ENCODE measurements at places on chromosomes 1 and 21.

DNA sequence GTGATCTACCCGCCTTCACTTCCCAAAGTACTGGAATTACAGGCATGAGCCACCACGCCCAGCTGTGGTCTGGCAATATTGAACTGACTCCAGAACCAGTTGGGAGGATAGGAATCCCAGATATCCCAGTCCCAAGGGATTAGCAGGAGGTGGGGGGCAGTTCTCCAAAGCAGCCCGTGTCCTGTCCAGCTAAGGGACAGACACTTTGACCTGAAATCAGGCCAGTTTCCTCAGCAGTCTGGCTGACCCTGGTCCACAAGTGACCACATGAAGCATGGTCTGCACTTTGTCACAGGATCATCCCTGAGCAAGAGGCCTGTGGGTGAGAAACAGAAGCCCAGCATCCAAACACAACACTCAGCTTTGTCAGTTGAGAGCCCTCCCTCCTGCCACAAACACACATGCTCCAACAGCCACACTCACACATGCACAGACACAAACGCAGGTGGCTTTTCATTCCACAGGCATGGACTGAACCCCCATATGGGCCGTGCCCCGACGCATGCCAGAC, 2.7 kb upstream of the FDPS start:
- DNase-seq, result no peak

- DNase-seq, result no peak
These were observed 496.9 kb upstream of the CAMK1G start for GRCh38 chr1:209086486-209087192.

DNA sequence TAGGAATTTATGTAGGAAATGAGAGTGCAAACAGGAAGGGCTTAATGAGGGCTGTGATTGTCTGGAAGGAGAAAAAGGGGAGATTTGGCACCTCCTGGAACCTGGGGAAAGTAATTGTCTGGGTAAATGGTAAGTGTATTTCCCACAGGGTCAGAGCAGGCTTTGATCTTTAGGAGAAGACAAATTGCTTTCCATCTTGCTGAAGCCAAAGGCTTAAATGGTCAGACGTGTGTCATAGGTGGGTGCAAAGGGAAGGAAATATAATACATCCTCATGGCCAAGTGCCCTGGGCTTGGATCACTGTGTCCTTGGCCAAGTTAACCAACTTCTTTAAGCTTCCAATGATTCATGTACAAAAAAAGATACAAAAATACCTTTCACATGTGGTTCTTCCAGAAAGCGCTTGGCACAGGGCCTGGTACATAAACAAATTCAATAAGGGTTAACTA, 1.3 kb upstream of the DUSP23 start:
- no peak for DNase-seq

DNA sequence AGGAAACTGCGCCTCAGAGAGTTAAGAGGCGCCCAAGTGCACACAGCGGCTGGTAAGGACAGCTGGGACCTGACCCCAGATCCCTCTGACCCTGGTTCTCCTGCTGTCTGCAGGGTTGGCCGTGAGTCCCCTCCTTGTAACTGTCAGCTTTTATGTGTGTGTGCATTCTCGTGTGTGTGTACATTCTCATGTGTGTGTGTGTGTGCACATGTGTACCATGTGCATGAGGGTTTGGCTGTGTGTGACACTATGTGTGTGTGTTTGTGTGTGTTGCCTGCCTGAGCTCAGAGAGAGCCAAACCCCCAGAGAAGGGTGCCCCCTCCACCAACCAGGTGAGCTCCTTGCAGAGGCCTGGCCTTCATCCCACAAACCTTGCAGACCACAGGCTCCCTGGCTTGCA, 25.9 kb upstream of the EFHD2 start:
- DNase-seq, result no peak

DNA sequence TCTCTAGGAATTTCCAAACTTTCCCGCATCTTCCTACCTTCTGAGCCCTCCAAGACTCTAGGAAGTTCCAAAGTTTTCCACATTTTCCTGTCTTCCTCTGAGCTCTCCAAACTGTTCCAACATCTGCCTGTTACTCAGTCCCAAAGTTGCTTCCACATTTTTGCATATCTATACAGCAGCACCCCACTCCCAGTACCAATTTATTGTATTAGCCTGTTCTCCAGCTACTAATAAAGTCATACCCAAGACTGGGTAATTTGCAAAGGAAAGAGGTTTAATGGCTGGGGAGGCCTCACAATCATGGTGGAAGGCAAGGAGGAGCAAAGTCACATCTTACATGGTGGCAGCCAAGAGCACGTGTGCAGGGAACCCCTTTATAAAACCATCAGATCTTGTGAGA, 82.9 kb upstream of the DSCAM start:
- no peak for DNase-seq

DNA sequence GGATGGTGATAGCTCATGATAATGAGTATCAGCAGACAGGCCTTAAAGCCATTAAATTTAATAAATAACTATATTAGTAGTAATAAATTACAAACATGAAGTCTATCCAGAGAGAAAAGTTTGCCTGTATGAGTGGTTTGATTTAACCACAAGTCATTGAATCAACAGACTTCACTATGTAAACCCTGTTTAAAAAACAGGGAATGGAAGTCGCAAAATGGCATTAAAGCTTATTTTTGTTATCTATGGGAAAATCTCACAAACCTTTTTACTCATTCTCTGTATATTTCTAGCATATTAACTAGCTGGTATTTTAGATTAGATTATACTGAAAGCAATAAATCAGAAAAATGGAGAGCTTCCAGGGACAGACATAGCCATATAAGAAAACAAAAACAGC, 45.3 kb downstream of the SASS6 start:
- no peak for DNase-seq

DNA sequence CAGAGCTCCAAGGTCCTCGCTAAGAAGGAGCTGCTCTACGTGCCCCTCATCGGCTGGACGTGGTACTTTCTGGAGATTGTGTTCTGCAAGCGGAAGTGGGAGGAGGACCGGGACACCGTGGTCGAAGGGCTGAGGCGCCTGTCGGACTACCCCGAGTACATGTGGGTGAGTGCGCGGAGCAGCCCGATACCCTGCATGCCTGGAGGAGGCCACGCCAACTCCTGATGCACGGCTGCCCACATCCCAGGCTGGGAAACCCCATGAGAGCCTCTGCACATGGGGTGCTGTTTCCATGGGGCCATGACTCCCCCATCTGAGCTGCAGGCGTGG, 43.0 kb upstream of the TRAPPC10 start:
- DNase-seq, result no peak

GRCh38 chr21:33112681-33113080, 42.7 kb downstream of the OLIG1 start:
- DNase-seq, result no peak

DNA sequence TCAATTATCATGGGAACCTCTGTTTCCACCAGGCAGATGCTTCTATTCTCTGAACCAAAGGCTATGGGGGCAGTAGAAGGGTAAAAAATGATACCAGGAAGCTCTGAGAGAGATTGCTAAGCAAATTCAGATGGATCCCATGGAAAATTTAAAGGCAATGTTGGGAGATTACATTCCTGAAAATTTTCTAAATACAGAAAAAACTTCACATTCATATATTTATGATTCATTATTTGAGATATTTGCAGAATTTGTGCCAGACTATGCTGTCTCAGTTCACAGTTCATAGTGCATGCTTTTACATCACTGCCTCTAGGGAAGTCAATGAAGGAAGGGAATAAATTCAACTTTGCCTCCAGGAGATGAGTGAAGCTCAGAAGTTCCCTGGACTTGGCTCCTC, 57.5 kb downstream of the KCNT2 start:
- DNase-seq, result no peak

DNA sequence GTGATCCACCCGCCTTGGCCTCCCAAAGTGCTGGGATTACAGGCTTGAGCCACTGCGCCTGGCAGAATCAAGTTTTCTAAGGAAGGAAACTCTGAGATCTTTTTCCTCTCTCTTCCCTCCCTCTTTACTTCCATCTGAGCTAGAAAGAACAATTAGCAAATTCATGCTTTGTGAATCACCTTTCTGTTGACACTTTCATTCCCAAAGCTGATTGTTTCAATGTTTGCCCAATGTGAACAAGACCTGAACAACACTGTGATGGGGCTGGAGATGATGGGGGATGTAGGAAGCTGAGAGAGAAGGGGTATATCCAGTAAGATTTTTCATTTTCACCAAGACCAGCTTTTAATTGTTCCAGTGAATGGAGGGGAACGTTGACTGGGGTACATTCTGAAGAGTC, 5.7 kb upstream of the TENT5B start:
- no peak for DNase-seq

DNA sequence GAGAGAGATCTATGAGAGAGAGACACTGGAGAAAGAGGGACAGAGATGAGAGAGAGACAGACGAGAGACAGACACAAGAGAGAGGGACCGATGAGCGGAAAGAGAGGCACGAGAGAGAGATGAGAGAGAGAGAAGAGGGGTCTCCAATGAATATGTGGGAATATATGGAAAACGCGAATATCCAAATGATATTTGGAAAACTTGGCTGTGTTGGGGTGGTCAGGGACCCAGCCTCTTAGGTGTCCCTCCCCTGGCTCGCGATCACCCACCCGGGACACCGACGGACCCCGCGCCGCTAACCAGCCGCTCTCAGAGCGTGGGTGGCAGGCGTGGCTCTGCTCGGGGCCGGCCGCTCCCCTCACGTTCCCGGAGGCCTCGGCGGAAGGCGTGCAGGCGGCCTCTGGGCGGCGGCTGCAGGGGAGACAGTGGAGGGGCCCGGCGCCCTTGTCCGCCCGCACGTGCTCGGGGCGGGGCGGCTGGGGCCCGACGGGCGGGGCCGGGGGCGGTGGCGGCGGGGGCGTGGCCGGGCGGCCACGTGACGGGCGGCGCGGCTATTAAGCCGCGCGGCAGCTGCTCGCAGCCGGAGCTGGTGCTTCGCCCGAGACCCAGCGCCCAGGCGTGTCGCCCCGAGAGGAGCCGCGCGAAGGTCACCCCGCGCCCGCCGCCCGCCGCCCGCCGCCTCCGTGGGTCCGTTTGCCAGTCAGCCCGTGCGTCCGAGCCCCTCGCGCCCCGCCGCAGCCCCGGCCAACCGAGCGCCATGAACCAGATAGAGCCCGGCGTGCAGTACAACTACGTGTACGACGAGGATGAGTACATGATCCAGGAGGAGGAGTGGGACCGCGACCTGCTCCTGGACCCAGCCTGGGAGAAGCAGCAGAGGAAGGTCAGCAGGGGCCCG, at the start of gene ACTN2:
TSS of gene ACTN2 (plus strand) at position 583 of the 898 bp plus-strand sequence. CDS start at position 758, 175 bp downstream.
- DNase-seq, result no peak

GRCh38 chr1:18955441-18956192, 859 bp downstream of the IFFO2 start:
- no peak for DNase-seq

DNA sequence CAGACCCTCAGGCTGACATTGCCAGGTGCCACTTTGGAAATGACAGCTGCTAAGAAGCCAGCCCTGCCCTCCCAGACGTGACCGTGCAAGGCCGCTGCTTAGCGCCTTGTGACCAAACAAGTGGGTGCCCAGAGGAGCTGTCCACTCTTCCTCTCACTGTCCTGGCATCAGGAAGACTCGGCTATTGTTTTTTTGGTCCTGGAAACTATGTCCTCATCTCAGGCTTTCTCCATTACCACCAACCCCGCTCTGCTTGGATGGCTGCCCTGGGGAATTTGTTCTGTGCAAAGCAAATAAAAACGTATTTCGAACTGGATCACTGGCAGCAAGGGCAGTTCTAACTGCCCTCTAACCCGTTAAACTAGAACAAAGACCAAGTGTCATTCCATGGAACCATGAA, 13.7 kb upstream of the TENT5C start:
- no peak for DNase-seq

DNA sequence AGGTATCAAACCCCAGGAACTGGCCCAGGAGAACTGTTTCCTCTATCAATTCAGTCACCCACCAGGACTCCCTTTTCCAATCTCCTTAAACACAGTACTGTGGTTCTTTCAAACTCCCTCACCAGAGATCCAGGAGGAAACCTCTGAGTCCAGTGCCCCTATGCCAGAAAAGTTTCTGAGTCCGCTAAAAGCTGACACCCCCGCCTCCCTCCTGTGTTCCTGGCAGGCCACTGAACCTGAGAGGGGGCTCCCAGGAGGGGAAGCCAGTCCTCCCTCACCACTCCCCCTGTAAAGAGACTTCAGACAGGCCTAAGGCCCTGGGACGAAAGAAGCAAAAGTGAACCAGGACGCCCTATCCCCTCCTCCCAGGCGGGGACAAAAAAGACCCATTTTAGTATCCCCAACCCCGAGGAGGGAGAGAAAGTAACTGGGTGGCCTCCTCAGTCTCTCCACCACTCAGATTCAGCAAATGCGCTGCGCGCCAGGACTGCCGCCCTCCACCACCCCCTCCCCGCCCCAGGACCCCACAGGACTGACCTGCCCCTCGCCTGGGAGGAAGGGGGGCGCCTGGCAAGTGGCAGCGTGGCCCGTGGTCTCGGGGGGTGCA, 624 bp downstream of the SLC41A1 start:
- no peak for DNase-seq

DNA sequence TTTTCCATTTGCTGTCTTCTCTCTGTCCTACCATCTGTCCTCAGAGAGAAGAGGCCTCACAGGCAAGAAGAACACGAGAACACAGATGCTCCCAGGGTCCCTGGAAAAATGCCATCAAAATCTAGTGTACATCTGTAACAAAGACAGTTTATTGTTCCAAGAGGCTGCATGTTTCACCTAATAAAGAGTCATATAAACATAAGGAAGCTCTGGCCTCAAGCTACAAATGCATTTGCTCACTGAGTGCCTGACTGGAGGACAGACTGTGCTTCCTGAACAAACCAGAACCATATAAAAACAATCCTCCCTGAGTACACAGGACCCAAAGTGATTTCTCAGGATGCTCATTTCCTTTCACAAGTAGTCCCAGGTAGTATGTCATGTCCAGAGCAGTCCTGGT, 76.3 kb upstream of the SLC44A3 start:
- no peak for DNase-seq

GRCh38 chr1:115452600-115453329, 114.7 kb upstream of the NGF start:
- DNase-seq, result no peak

GRCh38 chr1:23401313-23401712, 23.2 kb downstream of the TCEA3 start:
- no peak for DNase-seq

GRCh38 chr1:94966033-94966432, 39.1 kb upstream of the CNN3 start:
- DNase-seq, result no peak

GRCh38 chr1:192610112-192610889, 25.6 kb upstream of the RGS13 start:
- DNase-seq, result no peak

DNA sequence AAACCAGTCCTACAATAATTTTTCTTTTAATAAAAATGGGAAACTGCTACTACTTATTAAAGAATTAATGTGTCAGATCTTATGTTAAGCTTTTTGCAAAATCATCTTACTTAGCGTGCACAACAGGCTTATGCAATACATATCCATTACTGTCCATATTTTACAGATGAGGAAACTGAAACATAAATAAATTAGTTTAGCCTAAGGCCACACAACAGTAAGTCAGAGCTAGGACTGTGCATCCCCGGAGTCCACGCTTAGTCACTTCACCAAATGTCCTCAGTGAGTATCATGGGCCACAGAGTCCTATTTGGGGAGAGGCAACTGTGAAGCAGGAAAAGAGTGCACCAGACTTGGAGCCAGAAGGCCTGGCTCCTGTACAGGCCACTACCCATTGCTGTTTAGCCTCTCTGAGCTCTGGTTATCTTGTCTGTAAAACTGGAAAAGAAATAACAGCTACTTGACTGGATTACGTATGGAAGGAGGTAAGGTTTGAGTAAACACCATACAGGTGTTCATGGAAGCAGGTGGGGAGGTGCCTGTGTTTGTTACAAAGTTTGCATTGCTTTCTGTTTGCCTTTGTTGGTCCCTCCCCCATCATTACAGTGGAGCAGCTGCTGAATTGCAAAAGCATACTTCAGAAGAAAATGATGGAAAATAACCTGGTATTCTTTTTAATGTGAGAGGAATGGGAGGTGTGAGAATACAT, 192.8 kb downstream of the FCRL5 start:
- DNase-seq, result no peak

- no peak for DNase-seq
These were observed 19.0 kb upstream of the SUMO3 start for GRCh38 chr21:44836666-44837471.
